ENCODE measurements at places on chromosomes 4 and X.

DNA sequence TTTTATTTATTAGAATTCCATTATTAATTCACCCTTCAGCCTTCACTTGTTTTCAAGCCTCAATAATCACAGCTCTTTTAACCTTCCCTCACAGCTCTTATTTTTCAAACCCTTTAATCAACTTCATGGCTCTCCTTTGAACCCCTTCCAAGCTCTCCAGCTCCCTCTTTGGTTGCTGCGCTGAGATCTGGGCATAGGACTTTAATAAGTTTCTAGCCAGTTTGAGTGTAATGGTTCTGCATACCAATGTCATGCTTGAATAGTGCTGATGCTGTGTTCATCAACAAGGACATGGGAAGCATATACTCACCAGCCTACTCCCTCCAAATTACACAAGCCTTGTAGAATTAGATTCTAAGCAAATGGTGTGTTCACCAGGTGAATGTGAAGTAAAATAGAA is 3.5 kb upstream of the RNF212 start:
- DNase-seq: no peak

DNA sequence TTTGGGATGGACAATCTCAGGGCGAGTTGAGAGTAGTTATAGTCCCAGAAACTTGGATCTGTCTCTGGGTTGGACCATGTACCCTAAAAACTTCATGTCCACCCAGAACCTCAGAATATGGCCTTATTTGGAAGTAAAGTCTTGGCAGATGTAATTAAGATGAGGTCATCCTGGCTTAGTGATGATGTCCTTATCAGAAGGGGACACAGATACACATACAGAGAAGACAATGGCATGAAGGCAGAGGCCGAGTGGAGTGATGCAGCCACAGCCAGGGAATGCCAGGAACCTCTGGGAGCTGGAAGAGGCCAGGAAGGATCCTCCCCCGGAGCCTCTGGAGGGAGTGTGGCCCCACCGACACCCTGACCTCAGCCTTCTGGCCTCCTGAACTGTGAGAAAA is 61.2 kb upstream of the STX18 start:
- no peak for DNase-seq

- no peak for DNase-seq
Measured at GRCh38 chr4:166839615-166840251, 394.6 kb downstream of the SPOCK3 start.

GRCh38 chrX:15512401-15512965 is 11.9 kb downstream of the BMX start:
- DNase-seq: no peak

DNA sequence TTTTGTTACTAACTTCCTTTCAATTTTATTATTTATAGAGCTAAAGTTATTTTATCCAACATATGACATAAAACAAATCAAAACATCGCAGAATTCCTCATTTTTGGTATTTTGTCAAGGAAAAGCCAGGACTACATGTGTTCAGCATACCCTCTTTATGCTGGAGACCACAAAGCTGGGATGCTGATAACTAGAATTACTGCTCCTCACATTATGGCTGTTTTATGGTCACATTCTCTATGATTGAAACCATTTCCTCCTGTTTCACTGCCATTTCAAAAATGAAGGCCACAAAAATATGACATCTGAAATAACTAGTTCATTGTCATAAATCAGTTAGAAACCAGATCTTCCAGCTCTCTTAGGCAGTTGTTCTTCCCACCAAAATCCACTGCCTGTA is 41.7 kb downstream of the KLHL34 start:
- no peak for DNase-seq

DNA sequence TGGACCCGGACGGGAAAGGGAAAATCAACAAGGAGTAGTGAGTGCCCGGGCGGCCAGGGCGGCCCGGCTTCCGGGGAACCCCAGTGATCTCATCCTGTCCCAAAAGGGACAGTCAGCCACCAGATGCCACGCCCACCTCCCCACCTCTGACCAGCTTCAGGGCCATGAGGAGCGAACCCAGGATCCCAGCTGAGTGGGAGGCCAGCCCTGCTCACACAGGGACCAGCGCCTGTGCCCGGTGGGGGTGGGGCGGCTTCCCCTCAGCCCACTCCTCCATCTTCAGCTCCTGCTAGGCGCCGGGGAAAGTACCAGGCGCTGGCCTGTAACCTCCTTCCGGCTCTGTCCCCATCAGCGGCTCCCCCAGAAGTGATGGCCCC is 6.2 kb downstream of the MYL5 start:
- no peak for DNase-seq

- DNase-seq: no peak
Measured at GRCh38 chr4:77711469-77711868, 105.8 kb downstream of the CXCL13 start.

- no peak for DNase-seq
Measured at GRCh38 chr4:161419822-161420221, 744.0 kb downstream of the FSTL5 start.

GRCh38 chrX:12946838-12947544 is 27.9 kb upstream of the TMSB4X start:
- peak; percentile 91 for DNase-seq

DNA sequence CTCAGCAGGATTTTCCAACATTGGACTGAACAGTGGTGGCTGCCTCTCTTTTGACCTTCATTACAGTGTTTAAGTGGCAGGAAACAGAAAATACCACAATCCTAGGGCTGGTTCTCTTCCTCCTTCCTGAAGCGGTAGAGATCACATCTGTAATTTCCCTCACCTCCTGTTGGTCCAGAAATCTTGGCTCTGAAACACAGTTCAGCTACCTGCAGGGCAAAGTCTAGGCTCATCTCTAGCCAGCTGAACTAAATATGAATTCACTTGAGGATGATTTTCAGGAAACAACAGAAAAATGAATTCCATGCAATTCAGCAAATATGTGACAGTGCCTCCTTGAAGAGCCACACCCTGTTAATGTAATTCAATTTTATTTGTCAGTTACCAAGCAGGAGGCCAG is 531.9 kb downstream of the INPP4B start:
- no peak for DNase-seq

- DNase-seq: no peak
Measured at GRCh38 chrX:47129899-47130358, 14.6 kb downstream of the NDUFB11 start.

DNA sequence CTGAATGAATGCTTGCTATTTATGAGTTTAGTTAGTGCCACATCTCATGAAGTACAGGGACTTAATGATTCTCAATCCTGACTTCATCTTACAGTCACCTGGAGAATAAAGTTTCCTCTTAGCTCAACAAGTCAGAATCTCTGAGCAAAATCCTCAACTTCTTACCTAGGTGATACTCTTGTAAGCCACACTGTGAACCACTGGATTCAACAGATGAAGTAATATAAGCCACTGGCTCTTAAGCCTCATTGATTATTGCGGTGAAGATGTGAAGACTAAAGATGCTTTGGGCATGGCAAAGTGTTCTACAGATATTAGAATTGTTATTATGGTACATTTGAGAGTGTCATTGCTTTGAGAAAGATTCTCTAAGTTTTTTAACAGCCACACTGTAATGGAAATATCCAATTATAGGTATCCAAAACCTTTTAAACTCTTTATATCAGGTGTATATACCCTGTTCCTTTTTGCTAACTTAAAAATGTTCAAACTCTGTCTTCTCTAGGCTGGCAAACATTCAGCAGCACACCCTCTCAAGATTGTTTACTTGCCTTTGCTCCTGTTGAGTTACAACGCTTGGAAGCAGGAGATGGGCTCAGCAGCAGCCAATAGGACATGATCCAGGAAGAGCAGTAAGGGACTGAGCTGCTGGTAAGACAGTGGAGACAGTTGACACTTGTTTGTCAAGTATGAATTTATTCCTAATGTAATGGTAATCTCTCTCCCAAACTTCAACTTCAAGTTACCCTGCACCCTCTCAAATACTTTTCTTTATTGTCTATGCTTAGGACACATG is 43.4 kb downstream of the TET2 start:
- no peak for DNase-seq

GRCh38 chr4:42018451-42018850 is 28.1 kb downstream of the SLC30A9 start:
- no peak for DNase-seq

GRCh38 chrX:2690856-2691542 is at the start of gene CD99:
Gene CD99, plus strand, starts transcription at chrX:2691295. Its CDS starts 66 bp downstream, at chrX:2691361.
- peak; percentile 93 for DNase-seq

- no peak for DNase-seq
Measured at GRCh38 chrX:149221230-149221629, 283.9 kb downstream of the IDS start.

GRCh38 chrX:151609222-151609621 is 45.7 kb downstream of the PASD1 start:
- no peak for DNase-seq

DNA sequence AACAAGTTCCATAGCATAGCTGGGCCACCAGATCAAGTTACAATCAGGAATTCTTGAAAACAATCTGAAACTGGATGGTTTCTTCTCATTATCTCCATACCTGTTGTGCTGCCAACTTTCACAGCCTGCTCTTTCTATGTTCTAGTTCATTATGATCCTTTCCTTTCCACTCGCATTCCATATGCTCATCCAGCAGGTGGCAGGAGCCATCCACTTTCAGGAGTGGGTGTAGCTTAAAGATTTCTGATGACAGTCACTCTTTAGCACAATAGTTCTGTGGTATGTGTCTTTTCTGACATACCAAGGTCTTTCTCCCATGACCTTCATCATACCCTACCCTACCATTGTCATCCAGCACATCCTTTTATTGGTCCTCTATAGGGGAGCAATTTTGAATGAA is 46.4 kb downstream of the PAGE2 start:
- DNase-seq: no peak

DNA sequence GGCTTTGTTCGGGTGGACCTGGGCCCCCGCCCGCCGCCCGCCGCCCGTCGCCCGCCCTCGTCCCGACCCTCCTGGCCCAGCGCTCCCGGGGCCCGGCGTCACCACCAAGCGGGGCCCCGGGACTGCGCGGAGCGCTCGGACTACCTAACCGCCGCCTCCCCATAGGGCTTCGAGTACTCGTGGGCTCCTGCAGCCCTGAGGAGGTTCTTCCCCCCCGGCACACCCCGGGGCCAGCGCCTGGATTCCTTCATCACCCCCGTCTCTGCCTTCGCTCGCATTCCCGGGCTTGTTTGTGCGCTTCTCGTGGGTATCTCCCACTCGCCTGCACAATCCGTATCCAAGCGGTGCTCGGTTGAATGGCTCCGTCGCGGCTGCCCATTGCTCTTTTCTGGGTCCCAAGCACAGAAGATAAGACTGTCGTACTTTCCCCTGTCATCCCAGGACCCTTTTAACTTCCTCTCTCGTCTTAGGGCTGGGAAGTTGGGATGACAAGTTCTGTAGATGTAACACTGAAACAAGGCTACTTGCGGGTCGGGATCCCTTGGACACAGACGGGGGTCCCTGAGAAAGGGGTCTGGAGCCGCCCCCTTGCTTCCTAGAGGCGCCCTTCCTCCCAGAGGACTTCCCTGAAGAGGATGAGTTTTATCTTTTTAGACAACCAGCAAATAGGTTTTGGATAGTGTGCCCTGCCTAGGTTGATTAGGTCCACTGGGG is 565 bp downstream of the MOB1B start:
- DNase-seq: no peak

GRCh38 chr4:49709775-49710174 is 723.7 kb downstream of the CWH43 start:
- DNase-seq: no peak

DNA sequence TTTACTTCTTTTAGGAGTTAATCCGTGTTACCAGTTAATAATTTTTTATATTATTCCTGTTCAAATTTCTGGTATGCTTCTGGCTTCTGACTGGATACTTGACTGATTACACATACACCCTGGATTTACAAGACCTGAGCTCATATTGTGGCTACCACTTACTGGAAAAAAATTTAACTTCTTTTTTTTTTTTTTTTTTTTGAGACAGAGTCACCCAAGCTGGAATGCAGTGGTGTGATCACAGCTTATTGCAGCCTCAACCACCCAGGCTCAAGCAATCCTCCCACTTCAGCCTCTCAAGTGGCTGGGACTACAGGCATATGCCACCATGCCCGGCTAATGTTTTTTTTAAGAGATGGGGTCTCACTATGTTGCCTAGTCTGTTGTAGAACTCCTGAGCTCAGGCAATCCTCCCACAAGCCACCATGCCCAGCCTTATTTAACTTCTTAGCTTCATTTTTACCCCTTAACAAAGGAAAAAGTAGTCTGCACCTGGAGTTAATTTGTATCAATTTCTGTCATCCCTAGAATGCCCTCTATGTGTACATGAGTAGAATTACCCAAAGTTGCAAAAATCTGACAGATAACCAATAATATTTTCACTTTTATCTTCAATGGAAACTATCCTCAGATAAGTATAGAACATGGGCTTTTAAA is 50.3 kb downstream of the TMEM165 start:
- DNase-seq: no peak

- DNase-seq: no peak
Measured at GRCh38 chr4:114272226-114272625, 292.8 kb upstream of the ARSJ start.

GRCh38 chr4:19883841-19884240 is 367.9 kb upstream of the SLIT2 start:
- DNase-seq: no peak

DNA sequence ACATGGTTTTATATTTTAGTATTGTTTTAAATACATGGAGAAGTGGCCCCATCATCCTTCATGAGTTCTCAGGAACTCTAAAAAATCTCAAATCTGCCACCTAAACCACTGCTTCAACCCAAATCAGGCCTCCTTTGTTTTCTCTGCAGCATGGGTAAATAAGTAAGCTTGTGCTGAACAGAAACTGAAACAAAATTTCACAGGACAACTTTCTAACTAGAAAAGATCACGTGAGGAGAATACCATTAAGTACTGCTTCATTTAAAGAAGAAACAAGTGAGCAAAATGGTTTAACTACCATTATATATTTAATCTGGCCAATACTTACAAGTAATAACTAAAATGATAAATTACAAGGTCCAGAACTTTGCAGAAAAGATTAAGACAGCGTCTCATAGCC is 2.5 kb downstream of the ARAP2 start:
- no peak for DNase-seq

DNA sequence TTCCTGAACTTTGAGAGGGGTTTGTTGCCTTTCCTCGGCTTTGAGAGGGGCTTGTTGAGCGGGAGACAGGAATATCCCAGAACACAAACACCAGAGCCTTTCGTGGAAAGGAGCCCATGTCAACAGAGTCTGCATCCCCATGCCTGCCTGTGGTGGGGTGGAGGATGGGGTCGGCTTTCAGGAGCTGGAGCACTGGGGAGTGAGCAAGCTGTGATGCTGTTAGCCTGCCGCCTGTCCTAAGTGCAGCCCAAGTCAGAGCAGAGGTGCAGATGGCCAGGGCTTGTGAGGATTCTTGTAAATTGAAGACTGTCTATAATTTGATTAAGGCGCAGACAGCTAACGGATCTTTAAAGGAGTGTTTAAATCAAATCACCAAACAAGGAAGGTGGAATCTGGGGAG is 103.3 kb upstream of the ANK2 start:
- DNase-seq: no peak

GRCh38 chrX:105323928-105324327 is 103.4 kb upstream of the TEX13A start:
- DNase-seq: no peak

GRCh38 chr4:43224559-43224958 is 332.0 kb downstream of the GRXCR1 start:
- DNase-seq: no peak

- no peak for DNase-seq
Measured at GRCh38 chrX:13376857-13377549, 57.1 kb upstream of the ATXN3L start.

- DNase-seq: no peak
Measured at GRCh38 chr4:102324730-102325129, 20.6 kb downstream of the SLC39A8 start.

Data from activated CD8-positive, alpha-beta memory T cell treated with anti-CD3 and anti-CD28 coated beads for 24 hours (primary cell).